ENCODE measurements at places on chromosomes 11 and 22.
A peak's percentile ranks its signal among the peaks of the same experiment; 100 is the strongest.

DNA sequence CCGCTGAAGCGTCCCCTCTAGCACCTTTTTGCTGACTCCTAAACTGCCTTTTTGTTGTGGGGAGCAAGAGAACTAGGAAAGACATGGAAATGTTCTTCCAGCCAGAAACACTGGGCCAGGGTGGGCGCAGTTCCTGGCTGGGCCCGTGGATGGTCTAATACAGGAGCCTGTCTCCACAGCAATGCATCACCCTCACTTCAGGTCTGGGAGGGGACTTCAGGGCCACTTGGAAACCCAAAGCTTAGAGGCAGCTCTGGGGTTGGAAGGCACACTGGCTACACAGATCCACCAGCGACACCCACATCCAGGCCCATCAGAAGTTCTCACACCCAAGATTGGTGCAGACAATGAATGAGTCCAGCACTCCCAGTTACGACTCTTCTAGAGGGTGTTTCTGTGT lies 120.3 kb downstream of the ETS1 start:
- DNase-seq = no peak

DNA sequence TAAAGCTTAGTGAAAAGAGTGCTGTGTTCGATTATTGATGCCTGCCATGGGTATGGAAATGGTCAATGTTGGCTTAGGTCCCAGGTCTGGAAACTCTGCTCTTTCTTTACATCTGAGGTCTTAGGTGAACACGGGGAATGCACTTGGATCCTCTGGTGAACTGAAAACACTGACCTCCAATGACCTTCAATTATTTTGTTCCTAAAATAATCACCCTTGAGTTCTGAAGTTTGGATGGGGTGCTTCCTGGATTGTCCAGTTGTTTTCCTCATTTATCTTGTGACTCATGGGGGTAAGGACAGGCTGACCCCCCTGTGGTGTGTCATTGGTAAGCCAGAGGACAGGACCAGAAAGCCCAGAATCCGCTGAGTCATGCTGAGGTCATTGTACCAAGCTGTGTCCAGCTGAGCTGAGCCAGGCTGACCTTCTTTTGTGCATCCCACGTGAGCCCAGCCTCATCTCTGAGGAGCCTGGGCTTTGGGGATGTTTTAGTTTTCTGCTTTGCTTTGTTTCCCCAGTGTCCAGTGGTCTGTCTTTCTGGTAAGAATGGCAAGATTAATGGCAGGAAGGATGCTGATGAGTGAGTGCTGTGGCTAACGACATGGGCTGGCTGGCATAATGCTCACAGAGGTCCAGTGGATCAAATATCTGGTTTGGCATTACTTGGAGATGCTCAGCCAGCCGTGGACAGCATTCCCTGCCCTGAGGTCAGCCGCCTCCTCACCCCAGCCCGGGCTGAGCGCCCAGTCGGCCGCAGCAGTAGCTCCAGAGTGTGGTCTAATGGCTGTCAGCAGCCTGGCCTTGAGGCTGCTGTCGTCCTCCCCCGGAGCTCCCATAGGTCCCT lies 35.6 kb downstream of the AMPD3 start:
- DNase-seq = no peak

GRCh38 chr11:118662401-118663271 lies 16.8 kb downstream of the TREH start:
- DNase-seq = no peak

GRCh38 chr11:73143126-73143838 lies 1.2 kb upstream of the FCHSD2 start:
- no peak for DNase-seq

GRCh38 chr11:3183523-3183922 lies 18.4 kb upstream of the OSBPL5 start:
- no peak for DNase-seq

GRCh38 chr11:118690553-118691304 lies 11.3 kb upstream of the TREH start:
- no peak for DNase-seq

DNA sequence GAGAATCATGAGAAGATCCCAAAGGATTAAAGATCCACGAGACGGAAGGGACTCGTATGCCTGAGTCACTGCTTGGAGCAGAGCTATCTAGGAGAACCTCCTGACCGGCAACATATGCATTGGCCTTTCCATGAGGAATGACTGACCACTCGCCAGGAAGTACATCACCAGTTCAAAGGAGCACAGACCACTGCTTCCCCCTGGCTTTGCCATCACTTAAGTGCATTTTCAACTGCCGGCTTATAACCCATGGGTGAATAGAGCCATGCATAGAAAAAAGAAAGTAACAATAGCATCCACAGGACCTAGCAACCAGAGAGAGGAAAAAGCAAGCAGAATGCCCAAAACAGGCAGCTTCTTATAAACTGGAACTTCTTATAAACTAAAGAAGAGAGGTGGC lies 98.3 kb upstream of the ZC3H12C start:
- DNase-seq = no peak

GRCh38 chr11:38814670-38815069 lies 2216.6 kb upstream of the RAG2 start:
- no peak for DNase-seq

DNA sequence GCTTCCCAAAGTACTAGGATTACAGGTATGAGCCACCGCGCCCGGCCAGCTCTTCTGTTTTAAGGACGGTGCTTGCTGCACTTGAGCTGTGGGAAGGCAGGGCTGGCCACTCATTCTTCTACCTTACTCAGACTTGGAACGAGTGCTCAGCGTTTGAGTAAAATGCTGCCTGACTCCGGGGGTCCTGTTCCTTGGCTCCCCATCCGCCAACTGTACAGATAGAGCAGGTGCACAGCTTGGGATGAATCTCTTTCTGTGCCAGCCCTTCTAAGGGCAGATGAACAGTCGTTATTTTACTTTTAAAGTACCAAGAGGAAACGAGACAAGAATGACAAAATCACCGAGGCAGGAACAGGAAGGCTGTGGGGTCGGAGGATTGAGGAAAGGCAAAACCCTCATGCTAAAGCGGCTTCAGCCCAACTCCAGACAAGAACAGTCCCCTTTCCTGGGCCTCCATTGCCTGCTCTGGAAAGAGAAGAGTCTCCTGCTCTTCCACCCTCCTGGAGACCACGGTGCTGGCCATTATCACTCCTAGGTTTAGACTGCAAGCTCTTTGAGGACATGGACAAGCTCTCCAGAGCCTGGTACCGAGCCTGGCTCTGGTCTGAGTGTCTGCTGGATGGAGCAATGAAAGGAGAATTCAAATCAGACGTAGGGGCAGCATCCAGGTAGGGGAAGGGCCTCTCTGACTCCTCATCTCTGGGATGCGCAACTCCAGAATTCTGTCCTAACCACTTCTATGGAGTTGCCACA lies 1.1 kb upstream of the SUN2 start:
- DNase-seq = no peak

- DNase-seq = no peak
Observed at GRCh38 chr22:30998329-30998728, 29.3 kb downstream of the TUG1 start.

DNA sequence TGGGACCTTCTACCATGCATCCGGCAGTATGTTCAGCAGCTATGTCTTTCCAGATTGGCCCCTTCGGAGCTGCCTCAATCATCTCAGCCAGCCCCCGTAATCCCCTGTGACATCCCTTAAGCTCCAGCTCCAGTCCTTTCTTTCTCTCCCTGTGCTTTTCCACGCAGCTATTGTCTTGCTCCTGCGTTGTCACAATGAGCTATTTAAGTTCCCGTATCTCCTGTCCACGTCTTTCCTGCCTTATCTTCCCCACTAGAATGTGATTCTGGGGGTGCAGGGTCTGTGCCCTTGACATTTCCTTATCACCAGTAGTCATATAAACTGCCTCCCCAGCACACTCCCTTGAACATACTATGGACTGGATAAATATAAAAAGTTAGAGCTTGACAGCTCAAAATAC lies 5.1 kb upstream of the ETS1 start:
- no peak for DNase-seq

- DNase-seq = no peak
Observed at GRCh38 chr11:1880746-1881441, 10.8 kb downstream of the PRR33 start.

DNA sequence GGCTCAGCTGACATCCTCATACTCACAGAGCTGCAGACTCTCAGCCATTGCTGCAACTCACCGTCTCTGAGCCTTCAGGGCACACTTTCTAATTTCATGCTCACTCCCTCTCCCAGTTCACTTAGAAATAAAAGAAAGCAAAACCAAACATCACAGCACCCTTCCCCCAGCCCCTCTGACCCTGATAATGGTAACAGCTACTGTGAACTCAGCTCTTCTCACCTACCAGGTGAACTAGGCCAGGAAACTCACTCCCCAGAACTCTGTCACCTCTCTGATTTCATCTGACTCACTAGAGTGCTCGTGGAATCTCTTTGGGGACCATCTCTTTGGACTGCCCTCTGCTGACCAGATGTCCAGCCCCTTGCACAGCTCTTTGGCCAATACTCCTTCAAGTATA lies 14.5 kb upstream of the PARVA start:
- DNase-seq = no peak

- DNase-seq = no peak
Observed at GRCh38 chr11:41789376-41789775, 329.9 kb upstream of the LRRC4C start.

DNA sequence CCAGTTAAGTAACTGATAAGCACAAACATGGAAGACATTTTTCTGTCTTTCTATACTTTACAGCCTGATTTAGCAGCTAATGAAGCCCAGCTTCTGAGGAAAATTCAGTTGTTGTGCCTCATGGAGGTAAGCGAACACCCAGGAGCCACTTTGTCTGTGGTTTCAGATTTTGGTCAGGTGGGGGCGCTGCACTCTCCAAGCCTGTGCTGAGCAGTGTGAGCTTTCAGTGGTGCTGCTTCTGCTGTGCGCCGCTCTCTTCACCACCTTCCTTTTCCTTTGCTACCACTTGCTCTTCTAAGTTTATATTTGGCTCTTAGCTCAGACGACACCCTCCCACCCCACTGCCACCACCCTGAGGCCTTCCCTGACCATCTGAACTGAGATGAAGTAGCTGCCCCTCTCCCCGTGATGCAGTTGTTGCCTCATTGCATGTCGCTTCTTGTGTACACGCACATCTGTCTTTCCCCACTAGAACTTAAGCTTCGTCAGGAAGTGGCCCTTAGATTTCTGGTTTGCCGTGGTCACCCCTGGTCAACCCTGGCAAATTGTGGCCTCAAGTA lies 14.0 kb downstream of the PSMD13 start:
- no peak for DNase-seq

DNA sequence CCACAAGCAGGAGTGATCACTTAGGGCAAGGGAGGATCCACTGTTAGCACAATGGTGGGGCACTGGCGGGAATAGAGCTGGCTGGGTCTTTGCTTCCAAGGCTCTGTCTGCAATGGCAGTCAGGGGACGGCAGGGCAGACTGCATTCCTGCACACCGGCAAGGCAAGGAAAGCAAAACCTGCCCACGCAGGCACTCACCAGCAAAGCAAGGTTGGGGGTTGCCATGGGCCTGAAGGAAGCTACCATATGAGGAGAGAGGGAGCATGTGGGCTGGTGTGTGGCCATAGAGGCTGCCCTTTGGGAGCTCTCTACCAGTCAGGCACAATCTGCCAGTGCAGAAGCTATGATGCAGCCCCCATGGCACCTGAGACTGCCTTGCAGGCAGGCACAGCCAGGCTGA lies 33.2 kb downstream of the OR8B12 start:
- no peak for DNase-seq

DNA sequence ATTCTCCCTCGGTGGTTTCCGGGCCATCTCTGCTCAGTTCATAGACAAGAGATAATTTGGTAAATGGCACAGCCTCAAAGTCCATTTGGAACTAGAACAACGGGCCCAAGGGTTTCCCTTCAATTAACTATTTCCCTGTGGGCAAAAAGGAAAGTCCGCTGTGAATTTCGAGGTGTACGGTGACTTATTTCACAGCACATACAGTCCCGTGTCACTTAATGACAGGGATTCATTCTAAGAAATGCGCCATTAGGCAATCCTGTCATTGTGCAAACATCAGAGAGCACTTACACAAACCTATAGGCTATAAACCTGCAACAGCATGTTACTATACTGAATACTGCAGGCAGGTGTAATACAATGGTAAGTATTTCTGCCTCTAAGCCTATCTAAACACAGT lies 551.6 kb downstream of the OPCML start:
- DNase-seq = no peak

GRCh38 chr11:10041332-10041731 lies 252.7 kb downstream of the SBF2 start:
- no peak for DNase-seq

DNA sequence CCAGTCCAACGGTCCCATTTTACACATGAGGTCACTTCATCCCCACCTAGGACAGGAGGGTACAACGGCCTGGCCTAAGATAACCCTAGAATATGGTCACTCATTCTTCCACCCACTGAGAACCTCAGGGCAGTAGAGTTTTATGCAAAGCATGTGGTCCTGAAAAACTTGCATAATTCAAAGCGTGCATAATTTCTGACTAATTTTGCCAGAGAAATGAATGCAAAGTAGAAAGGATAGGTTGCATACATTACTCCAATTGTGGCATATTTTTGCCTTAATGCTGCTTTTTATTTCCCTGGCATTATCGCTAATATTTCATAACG lies 32.5 kb upstream of the SLC35C1 start:
- DNase-seq = no peak

DNA sequence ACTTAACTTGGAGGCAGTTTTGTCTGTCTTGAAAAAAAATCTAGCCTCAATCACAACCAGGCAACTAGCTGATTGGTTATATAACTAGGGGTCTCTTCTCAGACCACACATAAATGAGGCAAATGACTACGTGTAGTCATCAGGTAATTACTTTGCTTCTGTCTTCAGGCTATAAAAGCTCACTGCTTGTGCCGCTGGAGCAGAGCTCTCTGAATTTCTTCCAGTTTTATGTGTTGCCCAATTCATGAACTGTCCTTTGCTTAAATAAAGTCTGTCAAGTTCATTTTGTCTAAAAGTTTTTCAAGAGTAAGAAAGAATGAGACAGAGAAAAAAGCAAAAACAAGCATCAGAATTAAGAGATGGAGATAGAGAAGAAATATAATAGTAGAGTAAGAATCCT lies 93.4 kb downstream of the MUC15 start:
- DNase-seq = no peak

GRCh38 chr22:24156141-24156912 lies 25.0 kb upstream of the SUSD2 start:
- peak; percentile 38 for DNase-seq

- no peak for DNase-seq
Observed at GRCh38 chr11:132237781-132238180, 867.4 kb downstream of the NTM start.

GRCh38 chr11:14727215-14727614 lies 83.6 kb downstream of the PDE3B start:
- no peak for DNase-seq

- DNase-seq = no peak
Observed at GRCh38 chr11:83441171-83441570, 155.0 kb upstream of the CCDC90B start.

DNA sequence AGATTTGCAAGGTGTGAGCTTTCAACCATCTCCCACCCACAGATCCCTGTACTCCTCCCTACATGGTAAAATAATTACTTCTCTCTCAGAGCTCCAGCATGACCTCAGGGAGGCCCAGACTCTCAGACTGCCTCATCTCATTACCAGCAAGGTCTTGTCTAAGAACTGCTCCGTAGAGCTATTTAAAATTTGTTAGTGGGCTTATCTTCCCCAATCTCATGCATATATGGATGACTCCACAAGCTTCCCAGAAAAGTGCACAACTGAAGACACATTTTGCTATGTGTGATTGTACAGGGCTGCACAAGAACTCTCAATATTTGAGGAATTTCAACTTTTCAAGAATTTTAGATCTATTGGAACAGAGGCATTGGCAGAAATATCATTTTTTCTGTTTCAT lies 230.3 kb downstream of the CSNK2A3 start:
- no peak for DNase-seq
